ENCODE measurements at places on chromosomes 3 and 15.

- DNase-seq, result no peak
These were observed 761.7 kb upstream of the SEMA6D start for GRCh38 chr15:46955576-46955975.

DNA sequence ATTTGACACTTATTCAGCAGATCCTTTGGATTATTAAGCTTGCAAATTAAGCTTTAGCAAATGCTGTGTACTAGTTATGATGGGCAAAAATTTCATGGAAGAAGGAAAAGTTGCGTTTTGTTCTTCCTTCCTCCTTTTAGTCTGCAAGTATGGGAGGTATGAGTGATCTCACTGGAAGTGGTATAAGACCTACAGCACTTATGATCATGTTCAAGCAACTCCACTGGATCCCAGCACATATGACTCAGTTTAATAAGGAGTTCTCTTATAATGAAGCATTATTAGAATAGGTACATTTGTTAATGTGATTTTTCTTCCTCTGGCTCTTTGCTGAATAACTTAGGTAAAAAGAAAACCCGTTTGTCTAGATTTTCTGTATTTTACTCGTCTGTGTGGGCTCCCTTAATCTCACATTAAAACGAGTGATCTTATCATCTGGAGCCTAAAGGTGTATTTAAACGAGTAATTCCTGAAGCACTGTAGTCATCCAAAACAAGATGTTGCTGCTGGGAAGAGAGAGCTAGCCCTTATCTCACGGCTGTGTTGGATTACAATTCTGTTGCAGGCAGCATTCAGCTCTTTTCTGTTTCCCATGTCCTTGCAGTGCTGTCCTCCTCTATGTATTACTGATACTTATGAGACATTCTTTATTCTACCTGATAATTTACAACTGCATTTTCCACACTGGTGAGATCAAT lies 264.9 kb downstream of the GBE1 start:
- DNase-seq, result no peak

DNA sequence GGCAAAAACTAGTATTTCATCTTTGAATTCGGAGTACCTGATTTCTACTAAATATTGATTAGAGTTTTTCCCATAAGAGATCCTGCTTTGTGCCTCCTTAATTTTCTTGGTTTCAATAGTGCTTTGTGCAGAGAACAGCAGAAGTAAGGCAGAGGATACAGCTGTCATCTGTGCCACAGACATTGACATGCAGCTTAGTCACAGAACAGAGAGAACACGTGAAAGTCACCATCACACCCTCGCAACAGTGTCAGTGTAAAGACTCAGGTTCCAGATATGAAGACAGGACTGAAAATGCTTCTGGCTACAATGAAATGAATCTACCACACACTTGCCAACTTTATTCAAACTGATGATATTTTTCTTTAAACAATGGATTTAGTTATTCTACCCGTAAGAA lies 942.8 kb upstream of the CFAP20DC start:
- DNase-seq, result no peak

GRCh38 chr15:74464216-74464615 lies 3.3 kb upstream of the UBL7 start:
- no peak for DNase-seq

DNA sequence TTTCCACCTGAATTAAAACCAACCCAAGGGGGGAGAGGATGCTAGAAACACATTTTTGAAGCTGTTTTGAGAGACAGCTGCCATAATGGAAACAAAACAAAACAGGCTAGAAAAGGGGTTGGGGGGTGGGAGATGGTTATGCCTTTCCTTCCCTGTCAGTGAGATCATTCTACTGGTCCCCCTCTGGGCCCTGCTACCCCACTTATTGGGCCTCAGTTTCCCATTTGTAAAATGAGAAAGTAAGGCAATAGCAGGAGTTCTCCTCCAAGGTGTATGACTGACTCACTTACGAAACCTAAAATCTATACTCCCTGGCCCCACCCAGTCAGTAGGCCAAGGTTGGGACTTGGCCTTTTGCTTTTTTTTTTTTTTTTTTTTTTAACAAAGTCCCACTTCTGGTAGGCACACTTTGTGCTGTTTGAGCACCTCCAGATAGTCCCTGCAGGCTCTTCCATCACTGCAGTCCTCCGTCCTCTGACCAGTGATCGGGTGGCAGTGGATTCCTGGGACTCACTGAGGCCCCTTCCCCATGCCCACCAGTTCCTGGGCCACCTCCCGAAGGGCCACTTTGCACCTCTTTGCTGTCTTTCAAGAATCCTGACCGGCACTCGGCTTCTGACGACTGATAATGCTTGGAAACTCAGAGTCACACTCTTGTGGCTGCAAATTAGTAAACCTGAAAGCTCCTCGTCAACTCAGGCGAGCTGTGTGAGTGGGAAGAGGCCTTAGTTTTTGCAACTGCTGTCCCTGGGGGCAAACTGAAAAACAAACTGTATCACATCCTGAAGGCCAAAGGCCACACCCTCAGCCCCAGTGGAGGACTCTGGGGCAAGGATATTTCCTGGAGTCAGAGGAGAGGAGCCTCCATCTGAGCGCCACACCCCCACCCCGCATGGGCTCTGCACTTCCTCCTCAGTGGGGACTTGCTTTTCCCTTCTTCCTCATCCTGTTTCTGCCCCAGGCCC lies 6.7 kb upstream of the PSTPIP1 start:
- DNase-seq, result no peak

GRCh38 chr3:60630953-60631352 lies 620.3 kb downstream of the FHIT start:
- no peak for DNase-seq

- no peak for DNase-seq
These were observed 9.3 kb downstream of the COLQ start for GRCh38 chr3:15512166-15512565.

GRCh38 chr15:58898150-58898680 lies 35.3 kb downstream of the SLTM start:
- no peak for DNase-seq

DNA sequence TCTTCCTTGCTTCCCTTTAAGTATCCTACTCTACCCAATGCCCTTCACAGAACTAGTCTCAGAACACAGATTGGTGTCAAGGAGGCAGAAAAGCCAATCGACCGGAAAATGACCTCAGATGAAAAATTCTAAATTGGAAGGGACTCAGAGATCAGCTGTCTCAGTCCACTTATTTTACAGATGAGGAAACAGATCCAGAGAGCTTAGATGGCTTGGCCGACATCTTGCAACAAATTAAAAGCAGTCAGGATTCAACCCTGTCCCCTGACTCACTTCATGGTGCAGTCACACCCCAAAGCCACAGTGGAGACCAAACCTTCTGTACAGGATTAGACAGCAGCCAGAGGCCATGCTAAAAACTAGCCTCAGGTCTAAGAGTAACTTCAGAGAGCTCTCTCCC lies 169.3 kb upstream of the BHLHE40 start:
- no peak for DNase-seq

DNA sequence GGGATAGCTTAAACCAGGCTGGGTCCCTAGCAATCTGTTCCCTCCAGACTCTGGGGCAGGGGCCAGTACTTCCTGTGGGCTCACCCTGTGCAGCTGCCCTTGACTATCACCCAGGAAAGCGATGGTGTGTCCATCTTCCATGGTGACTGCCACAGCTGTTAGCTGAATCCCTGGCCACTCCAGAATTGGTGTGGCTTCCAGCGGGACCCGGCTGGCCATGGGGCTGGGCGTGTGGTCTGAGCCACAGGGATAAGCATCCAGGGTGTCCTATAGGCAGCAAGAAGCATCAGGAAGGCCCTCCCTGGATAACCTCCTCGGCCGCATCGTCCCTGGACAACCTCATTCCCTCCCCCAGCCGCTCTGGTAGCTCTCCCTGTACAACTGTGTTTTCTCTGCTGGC lies 7.2 kb downstream of the PLXNB1 start:
- DNase-seq, result no peak

DNA sequence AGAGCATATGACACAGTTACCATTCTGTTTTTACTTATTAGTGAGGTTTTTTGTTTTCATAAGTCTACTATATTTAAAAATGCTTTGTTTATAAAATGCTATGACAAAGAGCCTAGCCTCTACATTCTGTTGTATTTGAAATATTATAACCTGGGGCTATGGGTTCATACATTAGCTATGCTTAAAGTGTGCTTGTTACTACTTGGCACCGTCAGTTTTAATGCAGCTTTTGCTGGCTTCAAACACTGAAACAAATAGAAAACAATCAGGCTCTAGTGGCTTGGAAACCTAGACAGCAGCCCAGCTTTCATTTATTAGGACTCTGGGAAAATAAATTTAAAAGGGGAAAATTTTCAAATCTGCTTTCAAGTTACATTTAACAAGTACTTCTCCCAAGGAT lies 635.9 kb downstream of the CADM2 start:
- no peak for DNase-seq

- DNase-seq, result no peak
These were observed 186.8 kb downstream of the IL5RA start for GRCh38 chr3:2923390-2923789.

DNA sequence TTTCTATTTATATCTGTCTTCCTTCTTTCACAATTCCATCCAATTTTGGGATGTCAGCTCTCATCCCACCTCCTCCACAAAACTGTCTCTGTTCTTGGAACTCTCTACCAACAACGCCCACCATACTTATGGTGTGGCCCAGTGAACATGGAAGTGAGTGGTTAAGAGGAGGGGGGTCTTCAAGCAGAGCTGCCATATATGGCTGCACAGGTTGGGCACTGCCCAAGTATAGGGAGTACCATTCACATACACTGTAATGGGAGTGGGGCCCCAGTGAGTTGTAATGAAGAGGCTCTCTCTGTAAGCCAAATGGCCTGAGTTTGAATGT lies 7.9 kb upstream of the CAMK1 start:
- DNase-seq, result no peak

DNA sequence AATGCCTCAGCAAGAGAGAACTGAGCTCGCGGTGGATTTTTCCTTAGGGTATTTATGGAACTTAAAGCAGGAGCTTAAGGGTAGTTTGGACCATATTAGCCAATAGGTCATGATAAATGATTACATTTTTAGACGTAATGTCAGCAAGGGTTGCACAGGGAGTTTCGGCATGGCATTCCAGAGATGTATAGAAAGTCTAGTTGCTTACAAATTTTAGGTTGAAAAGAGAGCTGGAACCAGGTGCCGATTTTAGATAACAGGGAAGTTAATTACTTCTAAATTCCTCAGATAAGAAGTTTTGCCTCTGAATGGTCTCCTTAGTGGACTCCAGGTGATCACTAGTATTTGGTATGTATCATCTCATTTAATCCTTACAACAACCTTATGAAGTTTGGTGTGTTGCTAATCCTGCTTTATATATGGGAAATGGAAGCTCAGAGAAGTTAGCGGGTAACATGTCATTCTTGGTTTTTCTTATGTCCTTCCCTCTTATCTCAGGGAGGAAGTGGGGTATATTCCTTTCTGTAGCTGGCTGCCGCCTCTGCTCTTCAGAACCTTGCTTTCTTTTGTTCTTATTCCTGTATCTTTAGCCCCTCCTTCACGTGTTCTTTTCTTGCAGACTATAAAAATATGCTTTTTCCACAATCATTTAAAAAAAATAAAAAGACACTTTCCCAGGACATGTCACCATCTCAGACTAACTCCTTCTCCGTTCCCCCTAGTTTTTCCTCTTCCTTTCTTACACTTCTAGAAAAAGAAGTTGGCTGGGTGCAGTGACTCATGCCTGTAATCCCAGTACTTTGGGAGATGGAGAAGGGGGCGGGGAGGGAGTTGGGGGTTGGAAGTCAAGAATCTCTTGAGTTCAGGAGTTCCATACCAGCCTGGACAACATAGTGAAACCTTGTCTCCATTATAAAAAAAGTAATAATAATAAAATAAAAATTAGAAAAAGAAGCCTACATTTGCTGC lies 25.7 kb downstream of the IQGAP1 start:
- no peak for DNase-seq

DNA sequence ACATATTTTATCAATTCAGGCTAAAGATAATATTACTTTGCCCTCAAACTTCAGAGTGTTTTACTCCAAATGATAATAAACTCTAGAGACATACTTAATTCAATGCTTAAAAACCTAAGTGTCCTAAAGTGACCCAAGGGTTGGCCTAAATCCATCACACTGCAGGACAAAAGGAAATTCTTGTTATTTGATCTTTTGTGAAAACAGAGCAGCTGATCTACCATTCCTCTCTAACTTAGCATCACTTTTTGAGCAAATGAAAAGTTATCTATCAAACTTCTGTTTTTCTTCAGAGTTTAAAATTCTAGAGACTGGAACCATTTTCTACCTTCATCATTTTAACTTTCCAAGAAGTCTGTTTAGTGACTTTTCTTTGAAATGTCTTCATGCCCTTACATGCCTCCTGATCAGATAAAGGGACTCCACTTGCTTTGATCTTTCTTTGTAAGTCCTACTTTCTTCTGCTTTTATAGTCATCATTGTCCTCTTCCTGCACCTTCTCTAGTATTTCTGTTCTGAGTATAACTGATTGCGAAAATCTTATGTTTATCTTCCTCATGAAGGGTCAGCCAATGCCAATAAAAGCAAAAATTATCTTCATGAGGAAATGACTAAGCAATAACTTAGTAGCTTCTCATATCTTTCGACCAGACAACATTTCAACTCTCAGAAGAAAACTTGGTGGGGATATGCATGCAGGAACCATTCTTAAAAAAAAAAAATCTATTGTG lies 378.7 kb upstream of the TGFBR2 start:
- DNase-seq, result no peak

DNA sequence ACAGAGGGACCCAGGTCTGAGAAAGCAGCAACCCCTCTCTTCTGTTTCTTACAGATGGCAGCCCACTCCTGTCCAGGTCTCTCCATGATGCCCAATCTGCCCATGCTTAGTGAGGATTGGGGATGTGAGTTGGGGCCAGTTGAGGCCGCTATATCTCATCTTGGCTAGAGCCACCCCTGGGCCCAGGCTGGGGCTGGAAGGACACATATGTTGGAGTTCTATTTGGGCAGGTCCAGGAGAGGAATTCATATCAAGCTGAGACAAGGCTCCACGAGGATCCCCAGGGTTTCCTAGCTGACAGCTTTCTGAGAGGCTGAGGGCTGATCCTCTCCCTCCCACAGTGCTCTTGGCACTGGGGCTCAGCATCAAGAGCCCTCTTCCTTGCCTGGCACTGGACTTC lies 11.4 kb downstream of the TGM5 start:
- DNase-seq, result no peak

- DNase-seq, result no peak
These were observed 36.8 kb upstream of the SEC13 start for GRCh38 chr3:10357592-10358308.

DNA sequence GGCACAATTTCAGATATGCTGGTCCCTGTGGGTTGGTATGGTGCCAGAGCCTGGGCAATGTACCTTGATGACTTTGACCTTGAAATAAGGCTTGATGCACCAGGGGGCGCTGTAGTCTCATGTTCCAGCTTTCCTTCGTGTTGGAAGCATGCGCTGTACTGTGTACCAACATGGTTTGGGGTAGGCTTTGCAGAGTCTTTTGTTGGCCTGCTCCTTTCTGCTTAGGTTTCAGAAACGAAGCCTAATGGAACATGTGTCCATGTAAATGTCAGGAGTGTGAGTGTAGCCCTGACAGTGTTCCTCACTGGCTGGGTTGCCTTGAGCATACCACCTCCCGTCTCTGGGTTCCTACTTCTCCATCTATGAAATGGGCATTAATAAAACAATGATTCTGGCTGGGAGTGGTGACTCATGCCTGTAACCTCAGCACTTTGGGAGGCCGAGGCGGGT lies 3.6 kb upstream of the CCR4 start:
- DNase-seq, result peak; percentile 84
